ENCODE measurements at places on chromosomes 7 and 10. TPM values are rescaled to one million over a fixed set of nuclear protein-coding genes. Genes with fewer than 3 reads are reported as not detected.
A peak's percentile ranks its signal among the peaks of the same experiment; 100 is the strongest.

CLRN3 gene
- 0.16 TPM for polyA plus RNA-seq

NUTM2B gene
- not detected for polyA plus RNA-seq

GRCh38 chr7:50317221-50317678, 12.7 kb downstream of the IKZF1 start:
- peak overlapping the region; percentile 79 for H3K27ac ChIP-seq
- H3K4me3 ChIP-seq: no peak overlapping the region
- no peak for DNase-seq

- no peak for DNase-seq
- H3K4me1 ChIP-seq: no peaks in the 10 kb centered on the region
- H3K4me3 ChIP-seq: no peak overlapping the region
- no peak overlapping the region for H3K27ac ChIP-seq
These were observed 152.4 kb upstream of the CELF2 start for GRCh38 chr10:10865303-10865702.

GRCh38 chr10:112286837-112287818, 3.9 kb downstream of the TECTB start:
- no peak overlapping the region for H3K4me3 ChIP-seq
- H3K36me3 ChIP-seq: no peaks in the 10 kb centered on the region
- no peaks in the 10 kb centered on the region for H3K27me3 ChIP-seq
- no peaks in the 10 kb centered on the region for H3K4me1 ChIP-seq
- no peak for DNase-seq

DNA sequence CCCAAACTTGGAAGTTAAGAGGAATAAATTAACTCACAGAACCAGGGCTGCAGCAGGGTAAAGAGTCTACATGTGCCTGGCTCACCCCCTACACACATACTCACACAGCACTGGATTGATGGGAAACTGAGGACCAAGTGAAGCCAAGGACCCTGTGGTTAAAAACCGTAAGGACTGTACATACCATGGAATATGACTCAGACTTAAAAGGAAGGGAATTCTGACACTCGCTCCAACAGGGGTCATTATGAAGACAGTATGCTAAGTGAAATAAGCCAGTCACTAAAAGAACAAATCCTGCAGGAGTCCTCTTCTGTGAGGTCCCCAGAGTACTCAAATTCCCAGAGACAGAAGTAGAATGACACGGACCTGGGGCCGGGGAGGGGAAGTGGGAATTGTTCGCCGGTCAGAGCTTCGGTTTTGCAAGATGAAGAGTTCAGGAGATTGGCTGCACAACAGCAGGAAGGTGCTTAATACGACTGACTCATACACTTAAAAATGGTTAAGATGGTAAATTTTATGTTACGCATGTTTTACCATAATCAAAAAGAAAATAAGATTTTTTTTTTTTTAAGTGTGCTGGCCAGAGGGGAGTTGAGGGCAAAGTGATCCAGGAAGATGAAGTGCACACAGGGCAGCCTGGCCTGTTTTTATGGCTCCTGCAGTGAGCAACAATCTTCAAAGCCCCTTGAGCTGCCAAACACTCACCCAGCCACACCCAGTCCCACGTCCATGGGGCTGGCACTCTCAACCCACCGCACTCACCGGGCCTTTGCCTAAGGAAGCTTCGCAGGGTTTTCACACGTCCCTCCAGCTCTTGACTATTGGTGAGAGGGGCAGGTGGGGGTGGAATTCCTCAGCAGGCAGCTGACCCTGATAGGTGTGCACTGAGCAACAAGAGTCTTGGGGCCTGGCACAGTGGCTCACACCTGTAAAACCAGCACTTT, 26.4 kb downstream of the DRGX start:
- no peak overlapping the region for H3K27ac ChIP-seq
- no peaks in the 10 kb centered on the region for H3K36me3 ChIP-seq
- H3K4me3 ChIP-seq: no peak overlapping the region
- H3K4me1 ChIP-seq: peaks cover 7% of the 10 kb centered on the region
